NCI-H2029 (cell line): ENCODE measurements at places on chromosomes 11 and 22.

- DNase-seq: no peak
Observed at GRCh38 chr11:120622189-120622875, 110.8 kb downstream of the GRIK4 start.

GRCh38 chr11:84022201-84022600 lies 736.0 kb upstream of the CCDC90B start:
- DNase-seq: no peak

GRCh38 chr11:1356478-1356960 lies 33.2 kb upstream of the BRSK2 start:
- no peak for DNase-seq

DNA sequence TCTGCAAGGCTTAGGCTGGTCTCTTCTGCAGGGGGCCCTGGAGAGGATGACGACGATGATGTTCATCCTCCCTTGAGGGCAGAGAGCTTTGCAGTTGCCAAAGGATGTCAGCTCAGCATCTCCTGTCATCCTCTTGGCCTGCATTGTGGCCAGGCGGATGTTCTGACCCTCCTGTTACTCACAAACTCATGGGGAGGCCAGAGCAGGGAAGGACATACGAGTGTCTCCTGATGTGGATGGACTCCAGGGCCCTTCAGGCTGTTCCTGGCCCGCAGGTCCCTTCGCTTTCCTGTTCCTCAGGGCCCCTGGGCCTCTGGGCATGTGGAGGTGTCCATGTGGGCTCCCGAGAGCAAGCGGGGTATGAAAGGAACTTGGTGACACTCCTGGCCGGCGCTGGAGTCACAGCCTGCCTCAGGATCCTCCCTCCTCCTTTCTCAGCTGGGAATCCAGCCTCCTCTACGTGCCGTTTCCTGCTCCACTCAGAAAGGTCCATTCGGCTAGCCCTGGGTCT lies 8.5 kb downstream of the ADORA2A start:
- no peak for DNase-seq

GRCh38 chr11:44859528-44859925 lies 91.2 kb downstream of the TP53I11 start:
- DNase-seq: no peak

DNA sequence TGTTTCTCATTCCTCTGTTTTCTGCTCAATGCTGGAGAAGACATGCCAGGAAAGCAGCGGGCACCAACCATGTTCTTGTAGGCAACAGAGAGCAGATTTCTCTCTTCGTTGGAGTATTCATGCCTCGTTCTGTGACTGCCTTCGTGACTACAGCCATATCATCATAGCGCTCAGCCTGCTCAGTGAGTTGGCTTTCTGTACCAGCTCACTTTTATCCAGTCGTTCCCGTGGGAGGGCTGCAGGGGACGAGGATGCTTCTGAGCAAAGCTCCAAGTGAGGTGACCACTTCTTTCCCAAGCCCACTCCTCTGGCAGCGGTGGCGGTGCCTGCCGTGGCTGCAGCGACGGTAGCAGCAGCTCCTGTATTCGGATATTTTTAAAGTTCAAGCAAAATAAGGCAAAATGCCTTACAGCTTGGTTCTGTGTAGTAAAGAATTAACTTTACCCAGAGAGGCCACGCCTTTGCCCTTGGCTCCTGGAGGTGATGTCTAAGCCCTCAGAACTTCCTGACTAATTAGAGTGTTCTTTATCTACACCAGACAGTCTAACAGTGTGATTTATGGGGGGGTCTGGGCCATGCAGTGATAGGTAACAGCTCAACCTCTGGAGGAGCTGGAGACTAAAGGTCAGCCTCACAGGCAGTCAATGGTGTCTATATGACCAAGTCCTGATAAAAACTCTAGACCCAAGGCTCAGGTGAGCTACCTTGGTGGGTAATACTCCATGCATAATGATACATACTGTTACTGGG lies 35.3 kb downstream of the LDHAL6A start:
- no peak for DNase-seq

DNA sequence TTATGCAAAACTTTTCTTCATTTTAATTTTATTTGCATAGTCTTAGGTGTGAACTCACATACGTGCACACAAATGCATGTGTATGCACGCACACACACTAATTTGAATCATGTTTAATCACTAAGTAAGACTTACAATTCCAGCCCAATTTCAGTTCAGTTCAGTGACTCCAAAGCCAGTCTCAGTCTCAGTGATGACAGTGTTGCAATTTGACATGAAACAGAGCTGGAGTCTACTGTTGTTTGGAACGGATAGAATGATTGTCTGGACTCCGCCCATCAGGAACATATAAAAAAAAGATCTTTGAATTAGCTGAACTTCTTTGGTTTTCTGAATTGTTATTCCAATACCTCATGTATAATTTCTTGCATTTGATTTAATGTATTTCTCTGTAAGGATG lies 14.9 kb upstream of the OR51S1 start:
- no peak for DNase-seq

DNA sequence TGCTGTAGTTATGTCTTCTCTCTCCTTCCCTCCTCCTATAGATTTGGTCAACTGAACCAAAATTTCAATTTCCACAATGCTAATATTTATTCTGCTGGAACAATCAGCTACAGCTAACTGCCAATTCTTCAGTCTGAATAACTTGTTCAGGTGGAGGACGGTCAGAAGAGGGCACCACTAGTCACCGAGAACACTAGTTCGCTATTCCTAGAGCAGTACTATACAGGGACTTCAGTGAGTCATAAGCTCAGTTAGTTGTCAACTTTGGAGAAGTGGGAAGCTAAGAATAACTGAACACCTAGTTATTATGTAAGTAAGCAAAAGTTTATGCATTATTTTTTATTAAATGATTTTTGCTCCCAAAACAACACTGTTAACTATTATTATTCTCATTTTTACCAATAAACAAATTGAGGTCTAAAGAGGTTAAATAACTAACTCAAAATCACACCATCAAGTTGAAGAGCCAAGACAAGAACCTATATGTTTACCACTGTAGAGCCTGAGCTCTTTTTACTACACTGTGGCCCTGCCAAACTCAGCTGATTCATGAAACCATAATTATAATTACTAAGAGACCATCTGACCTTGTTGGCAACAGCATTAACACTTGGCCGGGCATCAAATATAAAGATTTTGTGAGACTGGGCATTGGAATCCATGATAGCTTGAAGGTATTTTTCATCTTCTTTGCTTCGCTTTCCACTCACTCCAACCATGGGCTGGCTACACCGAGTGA lies 59.0 kb downstream of the CEP57 start:
- DNase-seq: no peak

DNA sequence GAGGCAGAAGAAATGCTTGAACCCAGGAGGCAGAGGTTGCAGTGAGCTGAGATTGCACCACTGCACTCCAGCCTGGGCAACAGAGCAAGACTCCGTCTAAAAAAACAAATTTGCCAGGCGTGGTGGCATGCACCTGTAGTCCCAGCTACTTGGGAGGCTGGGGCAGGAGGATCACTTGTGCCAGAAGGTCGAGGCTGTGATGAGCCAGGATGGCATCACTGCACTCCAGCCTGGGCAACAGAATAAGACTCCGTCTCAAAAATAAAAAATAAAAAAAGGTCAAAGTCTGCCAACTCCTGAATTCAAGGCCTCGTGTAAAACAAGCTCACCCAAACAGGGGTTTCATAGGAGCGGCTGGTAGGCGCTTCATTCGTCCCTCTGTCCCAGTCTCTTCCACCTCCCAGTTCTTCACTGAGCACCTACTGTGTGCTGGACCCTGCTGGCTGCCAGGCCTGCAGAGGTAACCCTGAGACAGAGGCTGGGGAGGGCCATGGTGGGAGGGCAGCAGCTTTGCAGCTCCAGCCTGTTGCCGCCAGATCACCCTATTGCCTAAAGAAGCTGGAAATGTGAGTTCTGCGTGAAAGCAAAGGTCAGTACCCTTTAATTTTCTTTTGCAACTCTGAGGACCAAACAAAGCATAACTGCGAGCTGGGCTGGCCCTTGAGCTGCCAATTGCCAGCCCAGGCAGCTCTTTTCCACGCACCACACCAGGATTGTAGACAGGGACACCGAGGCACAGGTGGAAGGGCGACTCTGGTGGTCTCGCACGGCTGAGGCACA lies 15.3 kb downstream of the RPL3 start:
- DNase-seq: no peak

- DNase-seq: no peak
Observed at GRCh38 chr11:65476632-65477148, 22.2 kb upstream of the MALAT1 start.

GRCh38 chr11:106614262-106614661 lies 404.0 kb downstream of the GUCY1A2 start:
- no peak for DNase-seq

DNA sequence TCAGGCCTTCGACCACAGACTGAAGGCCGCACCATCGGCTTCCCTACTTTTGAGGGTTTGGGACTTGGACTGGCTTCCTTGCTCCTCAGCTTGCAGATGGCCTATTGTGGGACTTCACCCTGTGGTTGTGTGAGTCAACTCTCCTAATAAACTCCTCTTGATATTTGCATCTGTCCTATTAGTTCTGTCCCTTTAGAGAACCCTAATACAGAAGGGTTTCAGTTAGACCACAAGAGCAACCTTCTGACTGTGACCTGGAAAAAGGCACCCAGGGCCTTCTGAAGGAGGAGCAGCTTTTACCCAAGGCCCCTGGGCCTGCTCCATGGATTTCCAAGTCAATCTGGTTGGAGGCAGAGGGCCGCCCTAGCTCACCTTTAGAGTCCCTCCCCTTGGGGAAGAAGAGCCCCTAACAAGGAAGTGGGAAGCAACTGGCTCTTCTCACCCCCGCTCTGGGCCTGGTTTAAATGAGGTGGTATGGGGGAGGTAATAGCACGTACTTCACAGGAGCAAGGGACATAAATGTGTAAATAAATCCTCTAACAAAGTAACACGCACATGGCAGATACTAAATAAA lies 11.2 kb upstream of the CHST1 start:
- DNase-seq: no peak

- DNase-seq: no peak
Observed at GRCh38 chr11:90364527-90364926, 141.7 kb upstream of the CHORDC1 start.

- DNase-seq: no peak
Observed at GRCh38 chr11:17640493-17641164, 78.7 kb upstream of the MYOD1 start.

DNA sequence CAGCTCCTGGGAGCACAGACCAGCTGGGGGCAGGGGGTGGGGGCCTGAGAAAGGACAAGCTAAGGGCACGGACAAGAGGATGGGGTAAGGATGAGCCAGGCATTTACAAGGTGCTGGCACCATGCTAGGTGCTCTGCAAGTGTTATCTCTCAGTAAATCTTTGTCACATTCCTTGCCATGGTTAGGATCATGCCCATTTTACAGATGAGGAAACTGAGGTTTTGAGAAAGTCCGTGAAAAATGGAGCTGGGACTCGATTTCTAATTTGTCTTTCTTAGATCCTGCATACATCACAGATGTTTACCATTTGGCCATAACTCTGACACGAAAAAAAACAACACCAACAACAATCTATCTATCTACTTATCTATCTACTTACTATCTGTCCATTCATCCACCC lies 429.7 kb downstream of the MIAT start:
- DNase-seq: no peak

DNA sequence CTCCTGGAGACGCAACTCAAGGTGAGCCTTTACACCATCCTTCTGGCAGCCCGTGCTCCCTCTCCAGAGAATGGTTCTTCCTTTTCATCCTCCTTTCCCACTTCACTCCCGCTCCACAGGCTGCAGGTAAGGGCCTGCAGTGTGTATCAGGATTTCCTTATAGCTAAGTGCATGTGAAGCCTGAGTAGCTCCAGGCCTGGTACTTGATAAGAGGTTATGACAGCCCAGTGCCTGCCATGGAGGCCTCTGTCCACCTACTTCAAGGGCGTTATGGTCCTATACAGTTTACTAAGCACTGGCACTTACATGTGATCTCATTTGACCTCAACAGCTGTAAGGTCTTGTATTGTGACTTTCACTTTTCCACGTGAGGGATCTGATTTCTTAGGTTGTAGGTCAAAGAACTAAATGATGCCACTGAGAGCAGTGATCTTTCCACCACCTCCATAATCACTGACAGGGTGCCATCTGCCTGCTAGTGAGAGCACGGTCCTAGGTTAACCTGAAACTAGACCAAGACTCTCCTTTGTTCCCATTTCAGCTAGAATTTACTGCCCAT lies 18.1 kb downstream of the SSH3 start:
- no peak for DNase-seq

- no peak for DNase-seq
Observed at GRCh38 chr11:22476589-22476988, 138.4 kb downstream of the SLC17A6 start.

DNA sequence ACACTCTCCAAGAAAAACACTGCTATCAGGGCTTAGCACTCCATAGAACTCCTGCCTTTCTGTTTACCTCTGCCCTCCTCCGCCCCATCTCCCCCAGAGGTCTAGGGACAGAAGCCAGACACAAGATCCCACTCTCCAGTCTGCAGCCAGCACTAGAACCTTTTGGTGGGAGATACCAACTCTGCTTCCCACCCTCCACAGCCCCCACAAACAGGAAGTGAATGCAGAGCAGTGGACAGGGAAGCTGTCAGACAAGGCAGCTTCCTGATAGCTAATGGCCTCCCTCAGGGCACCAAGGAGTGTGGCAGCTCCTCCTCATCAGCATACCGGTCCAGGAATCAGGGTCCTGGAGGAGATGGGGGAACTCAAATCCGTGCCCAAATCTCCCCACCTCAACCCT lies 5.1 kb downstream of the SCN4B start:
- DNase-seq: no peak

GRCh38 chr22:48925450-48925849 lies 902.2 kb downstream of the BRD1 start:
- DNase-seq: no peak

- DNase-seq: no peak
Observed at GRCh38 chr11:96697466-96697865, 307.7 kb downstream of the JRKL start.

GRCh38 chr22:49976439-49977175 lies 16.0 kb downstream of the PIM3 start:
- no peak for DNase-seq

DNA sequence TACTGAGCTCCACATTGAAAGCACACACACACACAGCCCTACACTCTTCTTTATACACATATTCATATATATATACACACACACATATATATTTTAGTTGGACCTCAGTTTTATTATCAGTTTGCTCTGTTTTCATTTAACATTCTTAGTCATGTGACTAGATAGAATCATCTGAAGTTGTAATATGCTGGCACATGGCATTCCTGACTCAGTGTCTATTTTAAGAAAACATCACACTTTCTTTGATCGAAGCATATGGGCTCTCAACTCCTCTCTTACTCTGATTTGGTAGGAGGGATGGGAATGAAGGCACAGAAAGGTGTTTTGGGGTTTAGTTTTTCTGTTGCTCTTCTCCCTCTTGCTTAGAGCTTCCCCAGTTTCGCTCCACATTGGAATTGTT lies 24.8 kb downstream of the AMOTL1 start:
- DNase-seq: no peak

GRCh38 chr11:96543177-96543576 lies 153.4 kb downstream of the JRKL start:
- DNase-seq: no peak

GRCh38 chr22:28435982-28436381 lies 243.7 kb downstream of the TTC28 start:
- DNase-seq: no peak

GRCh38 chr22:27975381-27976013 lies 56.4 kb upstream of the PITPNB start:
- DNase-seq: no peak

GRCh38 chr22:50606165-50606945 lies 5.8 kb downstream of the MAPK8IP2 start:
- no peak for DNase-seq
